Fibroblast of the conjunctiva (primary cell): ENCODE measurements at places on chromosomes 1 and 21.

- DNase-seq = no peak
Observed at GRCh38 chr21:26288026-26288425, 117.5 kb upstream of the APP start.

GRCh38 chr21:37815893-37816292, 100.4 kb downstream of the KCNJ6 start:
- DNase-seq = no peak

DNA sequence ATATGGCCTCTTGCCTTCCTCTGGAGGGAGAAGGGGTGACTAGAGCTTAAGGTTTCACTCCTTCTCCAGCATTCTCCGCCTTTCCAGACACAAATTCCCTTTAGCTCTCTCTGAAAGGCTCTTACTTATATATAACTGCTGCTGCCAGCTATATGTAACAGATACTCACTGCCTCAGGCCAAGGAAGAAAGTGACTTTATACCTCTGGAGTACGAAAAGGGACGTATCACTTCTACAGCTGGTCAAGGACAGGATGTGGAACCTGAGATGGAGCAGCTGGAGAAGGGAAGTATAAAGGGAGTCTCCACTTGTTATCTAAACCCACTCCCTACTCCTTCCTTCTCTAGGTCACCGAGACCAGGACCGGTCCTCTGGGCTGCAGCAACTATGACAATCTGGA, 102.4 kb downstream of the BRINP2 start:
- DNase-seq = no peak

- no peak for DNase-seq
Observed at GRCh38 chr1:15064217-15064929, 89.2 kb upstream of the TMEM51 start.

- no peak for DNase-seq
Observed at GRCh38 chr1:59672851-59673572, 141.7 kb upstream of the HOOK1 start.

DNA sequence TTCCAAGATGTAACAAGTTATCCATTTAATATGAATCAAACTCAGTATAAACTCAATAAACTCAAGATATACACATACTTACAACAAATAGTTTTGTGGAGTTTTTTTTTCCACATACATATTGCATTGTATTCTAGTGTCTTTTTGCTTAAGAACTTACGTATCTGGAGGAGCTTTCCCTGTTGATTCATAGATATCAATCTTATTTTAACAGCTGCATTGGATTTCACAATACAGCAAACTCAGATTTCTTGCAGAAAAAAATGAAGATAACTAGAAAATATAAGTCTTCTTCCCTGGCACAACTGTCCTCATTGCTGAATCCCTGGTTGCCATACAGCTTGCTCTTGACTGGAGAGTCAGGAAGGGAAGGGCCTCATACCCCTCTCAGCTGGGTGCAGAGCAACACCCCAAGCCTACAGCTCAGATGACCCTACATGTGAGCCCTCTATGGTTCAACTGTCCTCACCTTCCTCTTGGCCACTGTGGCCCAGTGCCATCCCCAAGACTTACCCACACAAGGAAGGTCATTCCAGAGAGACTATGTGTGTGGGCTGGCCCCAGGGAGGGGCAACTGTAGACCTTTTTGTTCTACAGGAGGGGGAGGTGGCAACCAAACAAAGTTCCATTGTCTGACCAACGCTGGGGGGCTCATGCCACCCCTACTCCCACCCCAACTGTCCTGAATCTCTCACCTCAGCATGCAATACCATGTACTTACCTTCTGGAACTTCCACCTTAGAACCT, 1.7 kb downstream of the MPZ start:
- no peak for DNase-seq

DNA sequence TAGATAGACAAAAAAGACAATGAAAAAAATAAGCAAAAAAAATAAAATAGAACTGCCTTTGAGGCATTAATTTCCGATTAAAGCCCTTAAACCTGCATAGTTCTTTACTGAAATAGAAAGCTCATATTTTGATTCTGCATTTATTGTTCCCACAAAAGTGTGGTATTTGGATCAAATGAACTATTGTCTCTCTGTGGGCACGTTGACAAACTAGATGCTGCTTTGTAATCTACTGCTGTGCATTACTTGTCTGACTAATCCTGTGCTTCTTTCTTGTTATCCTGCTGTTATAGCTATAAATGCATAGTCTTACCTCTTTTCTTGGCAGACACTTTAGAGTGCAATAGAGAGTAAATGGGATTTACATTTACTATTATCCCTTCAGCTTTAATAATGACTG, 31.4 kb upstream of the SLC35D1 start:
- DNase-seq = no peak

GRCh38 chr1:12180315-12180714, 13.5 kb downstream of the TNFRSF1B start:
- no peak for DNase-seq

- no peak for DNase-seq
Observed at GRCh38 chr1:51324251-51325010, 5.9 kb downstream of the TTC39A start.

GRCh38 chr1:218702775-218703174, 357.6 kb downstream of the TGFB2 start:
- no peak for DNase-seq

DNA sequence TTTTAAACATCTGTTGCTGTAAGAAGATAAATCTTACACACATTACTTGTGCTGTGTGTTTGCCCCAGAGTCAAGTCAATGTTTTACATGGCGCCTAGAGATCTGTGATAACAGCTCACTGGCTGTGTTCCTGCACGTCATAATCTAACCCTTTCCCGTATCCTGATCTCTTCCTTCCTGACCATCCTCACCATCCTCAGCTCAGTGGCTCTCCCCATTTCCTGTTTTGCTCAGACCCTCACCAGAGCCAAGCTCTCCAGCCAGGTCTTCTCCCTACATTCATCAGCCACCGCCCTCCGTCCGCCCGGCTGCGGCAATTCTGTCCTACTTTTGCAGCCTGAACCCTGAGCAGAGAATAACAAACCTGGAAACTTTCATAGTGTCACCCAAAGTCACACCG, 824.7 kb downstream of the USP25 start:
- no peak for DNase-seq

- no peak for DNase-seq
Observed at GRCh38 chr1:26533951-26534509, 4.5 kb downstream of the RPS6KA1 start.

DNA sequence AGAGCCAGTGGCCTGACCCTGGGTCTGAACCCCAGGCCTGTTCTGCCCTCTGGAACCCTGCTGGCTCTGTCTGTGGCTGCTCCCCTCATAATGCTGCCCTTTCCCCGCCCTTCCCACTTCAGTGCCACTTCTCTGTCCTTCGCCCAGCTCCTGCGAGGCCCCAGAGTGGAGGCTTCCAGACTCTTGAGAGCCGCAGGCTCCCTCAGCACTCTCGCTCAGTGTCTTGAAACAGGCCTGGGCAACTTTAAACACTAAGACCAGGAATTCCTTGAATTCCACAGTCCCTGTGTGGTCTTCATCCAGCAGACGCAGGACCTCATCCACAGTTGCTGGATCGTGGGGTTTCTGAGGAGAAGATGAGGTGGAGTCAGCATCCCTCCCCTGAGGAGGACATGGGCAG, 3.5 kb downstream of the CRNN start:
- DNase-seq = no peak

GRCh38 chr1:182054698-182055326, 6.7 kb downstream of the ZNF648 start:
- DNase-seq = no peak

- no peak for DNase-seq
Observed at GRCh38 chr1:64913361-64914015, 52.9 kb downstream of the JAK1 start.

DNA sequence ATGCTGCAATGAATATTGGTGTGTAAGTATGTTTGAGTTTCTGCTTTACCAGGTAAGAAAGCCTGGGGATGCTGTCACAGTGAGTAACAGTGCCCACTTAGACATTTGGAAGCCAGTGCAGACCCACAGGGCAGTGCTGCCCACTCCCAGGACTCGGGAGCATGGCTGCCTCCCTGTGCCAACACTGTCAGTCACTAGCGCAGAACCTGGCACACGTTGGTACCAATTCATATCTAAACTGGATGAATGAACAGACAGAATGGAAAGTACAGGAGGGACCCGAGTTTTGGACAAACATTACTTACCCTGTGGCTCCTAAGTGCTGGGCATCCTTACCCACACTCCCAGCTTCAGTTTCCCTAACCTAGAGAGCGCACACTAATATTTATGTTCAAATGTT, 1.6 kb upstream of the EVA1C start:
- DNase-seq = no peak

- no peak for DNase-seq
Observed at GRCh38 chr21:45075596-45076244, 1.3 kb downstream of the ADARB1 start.

GRCh38 chr1:96355961-96356360, 365.6 kb upstream of the PTBP2 start:
- DNase-seq = no peak

DNA sequence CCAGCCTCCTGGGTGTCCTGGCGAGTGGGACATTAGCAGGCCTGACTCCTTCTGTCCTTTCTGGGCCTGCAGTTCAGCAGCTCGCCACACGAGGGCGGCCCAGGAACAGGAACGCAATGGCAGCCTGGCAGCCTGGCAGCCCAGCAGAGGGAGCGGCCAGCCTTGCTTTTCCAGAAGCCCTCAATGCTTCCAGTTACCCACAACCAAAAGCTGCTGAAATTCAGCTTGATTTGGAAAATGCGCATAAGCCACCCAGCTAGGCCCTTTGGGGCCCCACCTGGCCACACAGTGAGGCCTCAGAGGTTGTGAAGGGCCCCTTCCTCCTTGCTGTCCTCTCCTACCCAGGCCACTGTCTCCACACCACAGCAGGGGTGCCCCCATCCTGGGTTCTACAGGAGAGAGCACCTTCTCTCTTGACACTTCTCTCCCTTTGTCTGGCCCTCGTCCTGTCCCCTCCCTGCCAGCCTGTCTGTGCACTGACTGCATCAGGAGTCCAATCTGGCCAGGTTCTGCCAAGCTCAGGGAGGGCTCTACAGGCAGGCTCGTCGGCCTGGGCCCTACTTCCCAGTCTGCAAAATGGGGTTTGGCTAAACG, 103.4 kb upstream of the VAMP3 start:
- peak; percentile 65 for DNase-seq

GRCh38 chr1:61776091-61776490, 33.8 kb downstream of the PATJ start:
- no peak for DNase-seq
